ENCODE measurements at places on chromosomes 16 and 17. TPM values are rescaled to one million over a fixed set of nuclear protein-coding genes. Genes with fewer than 3 reads are reported as not detected.

The PDPK1 gene
- total RNA-seq = 32.2 TPM

DNA sequence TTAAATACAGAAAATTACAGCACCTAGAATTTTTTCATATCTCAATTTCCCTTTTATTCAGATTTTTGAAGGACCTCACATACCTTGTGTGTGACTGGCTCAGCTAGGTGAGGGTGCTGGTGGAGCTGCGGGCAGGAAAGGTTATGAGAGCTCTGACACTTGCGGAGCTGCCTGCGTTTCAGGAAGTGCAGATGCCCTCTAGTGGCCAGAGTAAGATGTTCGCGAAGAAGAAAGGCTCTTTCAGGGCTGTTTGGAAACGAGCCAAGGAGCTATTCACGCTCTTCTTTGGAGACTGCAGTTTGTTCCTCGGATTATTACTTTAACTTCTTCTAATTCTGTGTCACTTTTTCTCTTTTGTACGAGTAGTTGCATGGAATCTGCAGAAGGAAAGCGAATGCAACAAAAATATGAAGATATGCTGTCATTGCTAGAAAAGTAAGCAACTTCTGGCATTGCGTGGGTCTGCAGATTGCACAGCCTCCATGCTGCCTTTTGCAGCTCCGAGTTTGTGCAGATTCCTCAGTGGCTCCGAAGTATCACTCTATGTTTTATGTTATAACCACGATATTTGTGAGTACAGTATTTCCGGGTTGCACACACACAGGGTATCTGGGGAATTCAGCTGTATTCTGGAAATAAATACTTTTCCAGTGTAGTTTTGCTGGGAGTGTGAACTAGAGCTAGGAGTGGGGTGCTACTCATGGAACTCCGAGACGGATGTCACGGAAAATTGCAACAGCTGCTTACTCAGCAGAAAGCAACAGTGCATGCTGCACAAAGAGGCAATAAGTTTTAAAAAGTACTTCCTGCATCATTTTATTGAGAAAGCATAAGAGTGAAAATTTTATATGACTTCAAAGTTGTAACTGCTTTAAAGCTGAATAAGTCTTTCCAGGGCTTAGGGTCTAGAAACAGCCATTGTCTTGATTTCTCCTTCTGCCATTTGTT is 46.3 kb downstream of the DNAH9 start:
- peak; percentile 80 for DNase-seq

DNA sequence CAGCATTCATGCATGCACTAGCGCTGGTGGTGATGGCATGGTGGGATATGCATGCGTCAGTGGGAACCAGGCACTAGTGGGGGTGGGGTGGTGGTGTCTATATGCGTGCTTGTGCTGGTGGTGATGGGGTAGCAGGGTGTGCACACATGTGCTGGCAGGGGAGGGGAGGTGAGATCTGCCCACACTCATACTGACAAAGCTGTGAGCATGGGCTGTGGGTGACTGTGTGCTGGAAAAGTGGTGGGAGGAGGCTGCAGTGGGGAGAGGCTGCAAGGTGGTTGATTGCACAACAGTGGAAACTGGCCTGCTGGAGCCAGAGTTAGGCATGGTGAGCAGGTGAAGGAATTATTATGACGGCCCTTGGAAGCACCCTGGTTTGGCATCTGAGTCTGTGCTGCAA is 31.3 kb upstream of the TEKT1 start:
- no peak for DNase-seq

DNA sequence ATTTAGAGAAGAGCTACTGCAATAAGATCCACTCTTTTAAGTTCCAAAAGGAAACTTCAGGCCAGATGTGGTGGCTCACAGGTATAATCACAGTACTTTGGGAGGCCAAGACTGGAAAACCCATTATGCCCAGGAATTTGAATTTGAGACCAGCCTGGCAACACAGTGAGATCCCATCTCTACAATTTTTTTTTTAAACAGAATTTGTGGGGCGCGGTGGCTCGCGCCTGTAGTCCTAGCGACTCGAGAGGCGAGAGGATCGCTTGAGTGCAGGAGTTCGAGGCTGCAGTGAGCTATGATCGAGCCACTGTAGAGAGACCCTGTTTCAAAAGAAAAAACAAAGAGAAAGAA is 793 bp downstream of the COG7 start:
- no peak for DNase-seq

DNA sequence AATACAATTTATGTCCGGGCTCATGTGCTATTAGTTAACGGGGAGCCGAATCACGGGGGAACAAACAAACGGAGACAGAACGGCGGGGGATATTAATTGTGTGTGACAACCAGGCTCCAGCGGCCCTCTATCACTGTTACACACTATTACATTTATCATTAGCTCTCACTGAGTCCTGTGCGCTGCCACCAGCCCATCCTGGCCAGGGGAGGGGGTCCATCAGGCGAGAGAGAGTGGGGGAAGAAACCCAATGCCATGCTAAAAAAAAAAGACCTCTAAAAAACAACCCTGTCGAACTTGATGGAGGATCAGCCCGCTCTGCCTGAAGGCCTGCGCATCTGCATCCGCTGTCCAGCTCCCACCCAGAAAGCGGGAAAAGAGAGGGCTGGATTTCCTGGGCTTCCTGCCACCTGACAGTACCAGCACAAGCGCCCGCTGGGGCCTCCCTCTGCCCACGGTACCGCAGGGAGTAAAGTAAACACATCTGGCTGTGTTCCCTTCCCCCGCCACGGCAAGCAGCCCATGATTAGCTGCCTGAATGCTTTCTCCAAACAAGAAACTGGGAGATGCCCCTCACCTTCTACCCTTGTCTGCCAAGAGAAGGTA is 41.7 kb downstream of the PIPOX start:
- peak; percentile 83 for DNase-seq

DNA sequence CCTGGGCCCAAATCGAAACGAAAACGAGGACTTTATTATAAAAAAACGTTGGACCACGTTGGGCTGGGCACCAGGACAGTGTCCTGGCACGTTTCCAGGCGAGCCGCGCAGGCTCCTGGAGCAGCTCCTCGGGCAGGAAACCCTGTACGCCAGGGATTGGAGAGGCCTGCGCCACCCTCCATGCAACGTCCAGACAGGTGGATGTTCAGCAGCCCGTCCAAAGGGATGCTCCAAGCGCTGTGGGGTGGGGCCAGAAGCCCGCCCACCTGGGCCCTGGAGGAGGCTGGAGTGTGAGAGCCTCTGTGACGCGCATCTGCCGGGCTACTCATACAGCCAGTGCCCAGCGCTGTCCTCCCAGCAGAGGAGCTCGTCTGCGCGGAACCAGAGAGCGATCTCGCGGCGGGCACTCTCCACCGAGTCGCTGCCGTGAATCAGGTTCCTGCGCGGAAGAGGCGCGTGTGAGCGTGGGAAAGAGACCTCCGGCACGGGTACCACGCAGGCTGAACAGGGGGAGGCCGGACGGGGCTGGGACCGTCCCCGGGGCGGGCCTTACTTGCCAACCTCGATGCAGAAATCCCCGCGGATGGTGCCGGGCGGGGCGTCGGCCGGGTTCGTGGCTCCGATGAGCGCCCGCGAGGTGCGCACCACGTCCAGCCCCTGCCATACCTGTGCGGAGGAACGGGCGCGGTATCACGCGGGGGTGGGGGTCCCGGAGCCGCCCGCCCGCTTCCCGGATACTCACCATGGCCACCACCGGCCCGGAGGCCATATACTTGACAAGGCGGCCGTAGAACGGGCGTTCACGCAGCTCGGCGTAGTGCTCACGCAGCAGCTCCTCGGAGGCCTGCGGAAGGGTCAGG is 785 bp downstream of the NME3 start:
- DNase-seq = peak; percentile 92

- DNase-seq = no peak
Observed at GRCh38 chr17:17508019-17508535, 11.9 kb upstream of the RASD1 start.

Measured in sigmoid colon (tissue), 7 donors.